ENCODE measurements at places on chromosomes 16 and 17.

DNA sequence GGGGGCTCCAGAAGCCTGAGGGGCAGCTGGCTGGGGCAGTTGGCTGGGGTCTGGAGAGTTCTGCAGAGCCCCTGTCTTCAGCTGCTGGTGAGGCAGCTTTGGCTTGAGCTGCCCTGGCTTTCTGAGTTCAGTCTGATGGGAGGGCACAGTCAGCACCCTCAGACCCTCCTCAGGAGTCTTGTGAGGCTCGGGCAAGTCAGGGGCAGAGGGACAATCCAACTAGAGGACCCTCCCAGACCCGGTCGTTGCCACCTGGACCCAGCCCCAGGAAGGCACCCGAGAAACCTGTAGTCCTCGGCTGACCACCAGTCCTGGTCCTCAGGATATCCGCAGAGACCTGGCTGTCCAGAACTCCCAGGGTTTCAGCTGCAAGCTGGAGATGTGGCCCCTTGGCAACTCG is 1.9 kb downstream of the CARD14 start:
- no peak for DNase-seq

GRCh38 chr16:75483222-75483621 is 12.0 kb downstream of the CHST6 start:
- DNase-seq = peak; percentile 55

DNA sequence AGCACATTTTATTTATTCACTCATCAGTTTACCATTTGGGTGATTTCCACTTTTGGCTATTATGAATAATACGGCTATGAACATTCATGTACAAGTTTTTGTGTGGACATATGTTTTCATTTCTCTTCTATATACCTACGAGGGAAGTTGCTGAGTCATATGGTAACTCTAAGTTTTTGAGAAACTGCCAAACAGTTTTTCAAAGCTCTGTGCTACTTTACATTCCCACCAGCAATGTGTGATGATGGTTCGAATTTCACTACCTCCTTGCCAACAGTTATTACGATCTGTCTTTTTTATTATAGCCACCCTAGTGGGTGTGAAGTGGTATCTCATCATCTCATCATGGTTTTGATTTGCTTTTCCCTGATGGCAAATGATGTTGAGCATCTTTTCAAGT is 63.7 kb upstream of the MRTFB start:
- DNase-seq = peak; percentile 82

- no peak for DNase-seq
Observed at GRCh38 chr17:11996722-11997146, 541 bp downstream of the ZNF18 start.

GRCh38 chr16:11386054-11386680 is 40.9 kb downstream of the RMI2 start:
- no peak for DNase-seq

DNA sequence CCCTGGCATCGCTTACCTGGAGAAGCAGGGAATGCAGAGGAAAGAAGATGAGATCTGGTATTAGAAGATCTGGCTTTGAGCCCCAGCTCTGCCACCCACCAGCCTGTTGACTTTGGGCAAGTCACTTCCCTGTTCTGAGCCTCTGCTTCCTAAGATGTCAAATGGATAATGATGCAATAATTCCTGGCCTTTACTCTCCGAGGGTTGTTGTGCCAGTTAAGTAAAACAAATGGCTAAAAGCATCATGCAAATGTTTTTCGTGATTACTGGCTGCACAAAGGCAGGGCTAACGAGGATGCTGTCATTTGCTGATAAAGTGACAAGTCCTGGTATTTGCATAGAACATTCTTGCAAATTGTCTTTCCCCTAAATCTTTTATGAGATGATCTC is 1.3 kb upstream of the ZNF821 start:
- DNase-seq = no peak

Measured in astrocyte of the spinal cord (primary cell).